ENCODE measurements at places on chromosomes 16 and 17.
A peak's percentile ranks its signal among the peaks of the same experiment; 100 is the strongest.

- H3K27ac ChIP-seq: no peak overlapping the region
- H3K4me3 ChIP-seq: no peak overlapping the region
- peaks cover 2% of the 10 kb centered on the region for H3K36me3 ChIP-seq
- no peaks in the 10 kb centered on the region for H3K27me3 ChIP-seq
- DNase-seq: no peak
These were observed 21.8 kb downstream of the GSE1 start for GRCh38 chr16:85634747-85635544.

- H3K4me3 ChIP-seq: no peak overlapping the region
- 0 out of 2 replicates have a peak, but pooled peaks cover 3% of the 10 kb centered on the region for H3K4me1 ChIP-seq
- no peak overlapping the region for H3K27ac ChIP-seq
- H3K27me3 ChIP-seq: no peaks in the 10 kb centered on the region
- no peak for DNase-seq
These were observed 50.6 kb downstream of the RNF112 start for GRCh38 chr17:19461681-19462080.

GRCh38 chr17:57918017-57918895, 37.0 kb downstream of the CUEDC1 start:
- peak overlapping the region; percentile 19 for H3K27ac ChIP-seq
- H3K4me1 ChIP-seq: peaks cover 22% of the 10 kb centered on the region
- DNase-seq: no peak
- H3K4me3 ChIP-seq: no peak overlapping the region
- no peaks in the 10 kb centered on the region for H3K27me3 ChIP-seq

DNA sequence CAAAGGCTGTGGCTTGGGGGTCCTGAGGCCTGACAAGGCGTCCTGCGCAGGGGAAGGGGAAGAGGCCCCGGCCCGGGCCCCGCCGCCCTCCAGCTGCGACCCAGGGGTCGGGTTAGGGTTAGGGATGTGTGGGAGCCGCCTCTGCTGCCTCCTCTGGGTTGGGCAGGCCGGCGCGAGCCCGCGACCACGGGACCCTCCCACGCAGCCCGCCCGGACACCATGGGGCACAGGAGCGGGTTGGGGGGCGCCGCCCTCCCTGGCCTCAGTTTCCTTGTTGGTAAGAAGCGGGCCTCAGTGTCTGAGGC, 386 bp downstream of the CIAO3 start:
- peaks cover 13% of the 10 kb centered on the region for H3K4me1 ChIP-seq
- no peak for DNase-seq
- peaks cover 9% of the 10 kb centered on the region for H3K27me3 ChIP-seq
- H3K4me3 ChIP-seq: peak overlapping the region; percentile 85
- H3K27ac ChIP-seq: peak overlapping the region; percentile 33
- peaks cover 33% of the 10 kb centered on the region for H3K36me3 ChIP-seq

- H3K4me3 ChIP-seq: no peak overlapping the region
- no peaks in the 10 kb centered on the region for H3K27me3 ChIP-seq
- H3K36me3 ChIP-seq: peaks cover 10% of the 10 kb centered on the region
- peaks cover 5% of the 10 kb centered on the region for H3K4me1 ChIP-seq
- no peak overlapping the region for H3K27ac ChIP-seq
- DNase-seq: no peak
These were observed 16.1 kb downstream of the WIPI1 start for GRCh38 chr17:68441070-68441770.

DNA sequence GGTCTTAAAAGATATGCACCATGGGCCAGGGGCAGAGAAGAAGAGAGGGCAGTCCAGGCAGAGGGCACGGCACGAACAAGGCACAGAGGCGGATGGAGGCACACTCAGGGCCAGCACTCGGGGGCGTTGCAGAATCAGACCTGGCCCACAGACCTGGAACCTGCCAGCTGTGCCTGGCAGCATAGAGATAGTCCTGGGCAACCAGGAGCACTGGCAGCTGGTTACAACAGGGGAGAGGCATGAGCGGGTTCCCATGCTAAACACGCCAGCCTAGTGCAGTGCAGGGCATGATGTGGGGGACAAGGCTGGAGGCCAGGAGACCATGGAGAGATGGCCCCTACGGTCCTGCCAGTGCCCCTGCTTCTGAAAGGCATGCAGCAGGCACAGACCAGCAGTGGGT, 56.9 kb upstream of the RBFOX3 start:
- no peak overlapping the region for H3K27ac ChIP-seq
- H3K36me3 ChIP-seq: no peaks in the 10 kb centered on the region
- no peaks in the 10 kb centered on the region for H3K4me1 ChIP-seq
- H3K27me3 ChIP-seq: peaks cover 84% of the 10 kb centered on the region
- no peak overlapping the region for H3K4me3 ChIP-seq
- no peak for DNase-seq

- H3K27ac ChIP-seq: no peak overlapping the region
- DNase-seq: no peak
- no peaks in the 10 kb centered on the region for H3K27me3 ChIP-seq
- H3K4me1 ChIP-seq: peaks cover 16% of the 10 kb centered on the region
- no peak overlapping the region for H3K4me3 ChIP-seq
These were observed 2.4 kb upstream of the SPOP start for GRCh38 chr17:49680314-49680713.

GRCh38 chr16:14043278-14043677, 27.8 kb upstream of the MRTFB start:
- DNase-seq: peak; percentile 50
- H3K36me3 ChIP-seq: no peaks in the 10 kb centered on the region
- H3K27me3 ChIP-seq: no peaks in the 10 kb centered on the region
- H3K4me3 ChIP-seq: no peak overlapping the region
- peak overlapping the region; percentile 51 for H3K27ac ChIP-seq

DNA sequence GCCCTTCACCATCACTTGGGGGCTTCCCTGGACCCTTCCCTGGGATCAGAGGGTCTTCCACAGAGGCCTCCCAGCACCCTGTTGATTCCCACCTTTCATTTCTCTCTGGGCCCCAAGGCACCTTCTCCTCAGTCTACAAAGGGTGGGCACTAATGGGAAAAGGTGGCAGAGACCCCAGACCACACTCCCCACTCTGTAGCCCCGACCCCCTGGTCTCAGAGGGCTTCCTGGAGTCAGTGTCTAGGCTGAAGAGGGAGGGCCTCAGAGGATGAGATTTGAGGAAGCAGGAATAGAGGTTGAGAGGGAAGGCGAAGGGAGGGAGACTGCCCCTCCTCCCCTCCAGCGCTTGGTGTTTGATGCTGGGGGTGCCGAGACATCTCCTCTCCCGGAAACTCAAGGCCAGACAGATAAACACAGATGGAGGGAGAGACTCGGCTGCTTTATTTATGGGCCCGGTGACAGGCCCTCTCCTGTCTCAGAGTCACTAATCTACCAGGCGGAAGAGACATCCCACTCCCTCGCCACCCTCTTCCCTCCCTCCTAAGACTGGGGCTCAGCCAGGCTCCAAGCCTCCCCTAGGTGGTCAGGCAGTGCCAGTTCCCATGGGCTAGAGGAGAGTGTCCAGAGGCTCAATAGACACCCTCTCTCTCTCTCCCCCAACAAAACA, 18.5 kb upstream of the SP2 start:
- no peak overlapping the region for H3K4me3 ChIP-seq
- no peak overlapping the region for H3K27ac ChIP-seq
- no peaks in the 10 kb centered on the region for H3K36me3 ChIP-seq
- no peak for DNase-seq
- H3K4me1 ChIP-seq: peaks cover 8% of the 10 kb centered on the region
- peaks cover 27% of the 10 kb centered on the region for H3K27me3 ChIP-seq

DNA sequence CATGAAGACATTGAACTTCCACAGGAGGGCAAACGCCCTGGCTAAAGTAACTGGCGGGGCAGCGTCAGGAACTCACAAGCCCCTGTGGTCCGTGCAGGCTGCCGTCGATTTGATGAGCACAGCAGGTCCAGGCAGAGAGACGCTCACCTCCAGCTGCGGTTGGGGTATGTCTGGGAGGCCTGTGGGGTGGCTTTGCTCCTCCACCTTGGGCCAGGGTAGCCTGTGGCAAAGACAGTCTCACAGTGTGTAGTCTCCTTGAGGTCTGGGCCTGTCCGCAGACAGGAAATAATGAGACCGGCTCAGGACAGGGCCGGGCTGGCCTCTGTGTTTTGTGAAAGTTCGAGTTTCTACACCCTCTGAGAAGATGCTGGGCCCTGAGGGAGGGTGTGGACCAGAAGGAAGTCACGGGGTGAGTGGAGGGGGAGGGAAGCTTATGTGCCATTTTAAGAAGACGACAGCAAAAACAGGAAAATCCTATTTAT, 103.3 kb downstream of the METRNL start:
- H3K4me3 ChIP-seq: no peak overlapping the region
- H3K27ac ChIP-seq: no peak overlapping the region
- H3K36me3 ChIP-seq: no peaks in the 10 kb centered on the region
- H3K27me3 ChIP-seq: no peaks in the 10 kb centered on the region
- H3K4me1 ChIP-seq: no peaks in the 10 kb centered on the region

DNA sequence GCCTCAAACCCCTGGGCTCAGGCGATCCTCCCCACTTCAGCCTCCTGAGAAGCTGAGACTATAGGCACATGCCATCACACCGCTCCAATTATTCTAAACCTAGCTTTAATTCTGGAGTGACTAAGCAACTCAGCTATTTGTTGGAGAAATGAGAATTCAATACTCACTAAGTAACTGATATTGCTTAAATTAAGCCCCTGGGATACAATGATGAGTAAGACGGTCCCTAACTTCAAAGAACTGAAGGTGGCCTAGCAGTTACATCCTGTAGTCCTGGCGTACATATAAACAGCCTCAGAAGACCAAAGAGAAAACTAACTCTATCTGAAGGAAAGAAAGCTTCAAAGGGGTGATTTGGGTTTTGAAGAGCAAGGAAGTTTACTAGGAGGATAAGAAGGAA, 25.0 kb downstream of the XPO6 start:
- H3K4me1 ChIP-seq: peaks cover 77% of the 10 kb centered on the region
- H3K4me3 ChIP-seq: no peak overlapping the region
- peak overlapping the region; percentile 64 for H3K27ac ChIP-seq
- H3K36me3 ChIP-seq: peaks cover 47% of the 10 kb centered on the region

- peak overlapping the region; percentile 71 for H3K27ac ChIP-seq
- H3K27me3 ChIP-seq: no peaks in the 10 kb centered on the region
- H3K4me3 ChIP-seq: no peak overlapping the region
- no peaks in the 10 kb centered on the region for H3K36me3 ChIP-seq
- H3K4me1 ChIP-seq: peaks cover 40% of the 10 kb centered on the region
These were observed 241.3 kb upstream of the TBX2 start for GRCh38 chr17:61158376-61158775.

GRCh38 chr16:89847940-89848297, 19.6 kb downstream of the SPIRE2 start:
- H3K36me3 ChIP-seq: no peaks in the 10 kb centered on the region
- H3K4me1 ChIP-seq: peaks cover 4% of the 10 kb centered on the region
- no peak for DNase-seq
- no peak overlapping the region for H3K27ac ChIP-seq
- no peaks in the 10 kb centered on the region for H3K27me3 ChIP-seq

- no peak overlapping the region for H3K27ac ChIP-seq
- DNase-seq: no peak
- peaks cover 78% of the 10 kb centered on the region for H3K36me3 ChIP-seq
These were observed 111.5 kb upstream of the TOB1 start for GRCh38 chr17:50977487-50978159.

DNA sequence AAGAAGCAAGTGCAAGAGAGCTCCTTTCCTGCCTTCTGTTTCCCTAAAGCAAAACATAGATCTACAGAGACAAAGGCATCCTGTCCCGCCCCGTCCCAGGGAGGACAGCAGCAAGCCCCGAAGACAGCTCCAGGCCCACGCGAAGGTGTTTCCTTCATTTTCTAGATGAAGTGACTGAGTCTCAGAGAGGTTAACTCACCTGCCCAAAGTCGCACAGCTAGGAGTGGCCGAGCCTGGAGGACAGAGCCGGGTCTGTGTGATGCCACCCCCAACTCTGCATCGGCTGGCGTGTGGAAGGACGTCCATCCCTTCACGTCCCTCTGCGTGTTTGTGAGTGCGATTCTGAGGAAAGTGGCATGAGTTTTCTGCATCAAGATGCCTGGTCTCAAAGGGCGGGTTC, 187.2 kb upstream of the CHMP6 start:
- no peak for DNase-seq
- H3K27ac ChIP-seq: no peak overlapping the region
- H3K4me1 ChIP-seq: peaks cover 16% of the 10 kb centered on the region

DNA sequence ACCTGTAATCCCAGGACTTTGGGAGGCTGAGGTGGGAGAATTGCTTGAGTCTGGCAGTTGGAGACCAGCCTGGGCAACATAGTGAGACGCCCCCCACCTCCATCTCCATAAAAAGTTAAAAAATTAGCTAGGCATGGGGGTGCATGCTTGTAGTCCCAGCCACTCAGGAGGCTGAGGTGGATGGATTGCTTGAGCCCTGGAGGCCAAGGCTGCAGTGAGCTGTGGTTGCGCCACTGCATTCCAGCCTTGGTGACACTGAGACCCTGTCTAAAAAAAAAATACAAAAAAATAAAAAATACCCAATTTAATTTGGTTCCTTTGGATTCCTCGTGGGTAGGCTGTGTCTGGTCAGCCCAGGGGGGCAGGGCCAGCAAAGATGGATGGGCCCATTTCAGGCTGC, 26.1 kb upstream of the TAC4 start:
- H3K4me3 ChIP-seq: no peak overlapping the region
- peaks cover 30% of the 10 kb centered on the region for H3K27me3 ChIP-seq
- DNase-seq: no peak
- no peak overlapping the region for H3K27ac ChIP-seq
- H3K36me3 ChIP-seq: no peaks in the 10 kb centered on the region
- no peaks in the 10 kb centered on the region for H3K4me1 ChIP-seq

DNA sequence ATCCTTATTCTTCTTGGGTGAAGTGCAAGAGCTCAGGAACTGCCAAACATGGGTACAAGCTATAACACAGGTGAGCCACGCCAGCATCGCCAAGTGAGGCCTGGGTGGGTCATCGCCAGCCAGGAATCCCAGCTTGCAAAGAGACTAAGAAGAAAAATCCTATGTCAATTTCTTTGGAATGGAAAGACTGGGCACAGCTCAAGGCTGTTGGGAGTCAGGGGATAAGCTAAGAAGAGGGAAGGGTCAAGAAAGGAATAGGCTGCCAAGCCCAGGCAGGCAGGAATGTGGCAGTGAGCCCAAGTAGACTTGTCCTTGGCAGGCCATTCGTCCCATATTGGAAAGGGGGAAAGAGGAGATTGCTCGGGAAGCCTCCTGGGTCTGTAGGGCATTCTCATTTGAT, 191.4 kb upstream of the CDH5 start:
- no peak for DNase-seq
- H3K4me3 ChIP-seq: no peak overlapping the region
- no peaks in the 10 kb centered on the region for H3K36me3 ChIP-seq
- no peaks in the 10 kb centered on the region for H3K4me1 ChIP-seq

- peak within 1 kb of the TSS; percentile 100 for H3K27ac ChIP-seq
- no peaks in the 10 kb centered on the region for H3K27me3 ChIP-seq
- peak within 1 kb of the TSS; percentile 60 for H3K4me3 ChIP-seq
- H3K4me1 ChIP-seq: peaks cover 24% of the 10 kb centered on the region
These were observed at the start of gene RPL19 for GRCh38 chr17:39200070-39200879. RPL19 (plus strand) TSS chr17:39200283; CDS start chr17:39200345, 62 bp downstream.

GRCh38 chr17:81341516-81342268, 46.6 kb upstream of the SLC38A10 start:
- no peaks in the 10 kb centered on the region for H3K27me3 ChIP-seq
- H3K4me1 ChIP-seq: peaks cover 15% of the 10 kb centered on the region
- no peak overlapping the region for H3K27ac ChIP-seq
- peaks cover 66% of the 10 kb centered on the region for H3K36me3 ChIP-seq
